Body of pancreas (tissue), 4 donors: ENCODE measurements at places on chromosomes 11 and 22. TPM values are rescaled to one million over a fixed set of nuclear protein-coding genes. Genes with fewer than 3 reads are reported as not detected.

The ZNF280A gene
- not detected for total RNA-seq

GRCh38 chr11:58495906-58496305 is 12.0 kb downstream of the OR5B21 start:
- H3K4me3 ChIP-seq: no peak overlapping the region
- no peak for DNase-seq
- H3K36me3 ChIP-seq: no peaks in the 10 kb centered on the region
- no peak overlapping the region for H3K27ac ChIP-seq
- no peaks in the 10 kb centered on the region for H3K27me3 ChIP-seq

DNA sequence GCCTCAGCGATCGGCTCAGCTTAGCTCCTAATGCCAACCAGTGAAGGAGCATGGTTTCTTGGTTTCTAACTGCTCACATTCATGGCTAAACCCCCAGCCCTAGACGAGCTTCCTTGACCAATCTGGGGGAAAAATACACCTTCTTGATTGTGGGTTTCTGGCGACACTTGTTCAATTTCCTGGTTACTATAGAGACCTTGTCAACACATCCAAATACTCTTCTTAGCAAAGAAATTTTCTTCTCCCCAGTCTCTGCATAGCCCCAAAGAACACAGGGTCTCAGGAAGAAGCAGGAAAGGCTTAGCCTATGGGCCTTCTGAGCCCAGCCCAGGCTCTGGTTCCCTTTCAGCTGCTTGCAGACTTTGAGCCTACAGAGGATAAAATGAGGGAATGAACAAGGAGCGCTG is 88.5 kb upstream of the SYT13 start:
- no peaks in the 10 kb centered on the region for H3K36me3 ChIP-seq
- no peaks in the 10 kb centered on the region for H3K27me3 ChIP-seq
- no peak overlapping the region for H3K4me3 ChIP-seq

DNA sequence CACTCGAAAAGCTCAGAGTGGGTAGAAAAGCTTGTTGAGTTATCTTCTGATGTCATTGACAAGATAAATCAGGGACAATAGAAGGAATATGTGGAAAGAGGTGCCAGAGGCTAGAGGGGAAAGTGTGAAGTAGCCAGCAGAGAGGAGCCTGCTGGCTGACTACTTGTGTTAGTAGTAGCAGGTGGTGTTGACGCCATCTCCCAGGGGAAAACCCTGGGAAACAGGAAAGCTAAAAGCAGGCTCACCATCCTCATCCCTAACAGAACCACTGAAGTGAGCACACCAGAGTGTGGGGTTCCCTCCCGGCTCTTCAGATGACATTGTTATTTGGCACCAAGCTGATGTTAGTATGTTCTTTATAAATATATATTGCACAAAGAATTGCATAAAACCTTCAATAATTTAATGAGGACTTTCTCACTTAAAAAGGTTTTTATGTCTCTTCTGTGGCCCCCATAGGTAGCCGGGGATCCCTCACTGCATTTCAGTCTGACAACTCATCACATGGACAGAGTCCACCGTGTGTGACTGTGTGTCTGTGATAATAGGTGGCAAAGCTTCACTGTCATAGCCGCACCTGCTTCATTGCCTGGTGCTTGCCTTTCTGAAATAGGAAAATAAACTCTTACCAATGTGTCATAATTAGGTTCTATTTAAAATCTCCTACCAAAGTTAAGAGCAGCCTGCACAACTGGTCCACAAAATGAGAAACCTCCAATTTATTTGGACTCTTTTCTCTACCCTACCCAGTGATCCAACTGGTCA is 63.2 kb upstream of the TOP3B start:
- no peaks in the 10 kb centered on the region for H3K36me3 ChIP-seq
- no peak overlapping the region for H3K27ac ChIP-seq
- no peaks in the 10 kb centered on the region for H3K27me3 ChIP-seq

DNA sequence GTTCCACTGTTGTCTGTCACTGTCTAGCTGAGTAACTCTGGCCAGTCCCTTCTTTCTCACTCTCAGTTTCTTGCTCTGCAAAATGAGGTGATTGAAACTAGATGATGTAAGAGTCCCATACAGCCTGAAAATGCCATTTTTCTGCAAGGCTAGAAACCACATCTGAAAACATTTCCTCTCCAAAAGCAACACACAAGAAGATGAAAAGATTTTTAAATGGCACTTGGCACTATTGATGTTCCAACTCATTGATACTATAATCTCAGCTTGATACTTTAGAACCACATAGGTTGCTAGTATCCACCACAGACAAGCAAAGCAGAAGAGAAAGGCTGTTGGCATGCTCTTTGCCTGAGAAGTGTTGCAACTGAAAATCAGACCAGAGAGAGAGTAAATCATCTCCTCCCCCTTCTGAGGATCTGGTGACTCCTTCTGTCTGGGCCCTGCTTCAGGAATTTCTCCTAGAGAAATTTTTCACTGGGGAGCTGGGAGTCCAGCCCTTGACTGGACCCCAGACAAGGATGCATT is 1217.9 kb downstream of the LRRC4C start:
- no peaks in the 10 kb centered on the region for H3K4me1 ChIP-seq
- no peaks in the 10 kb centered on the region for H3K27me3 ChIP-seq
- no peak overlapping the region for H3K4me3 ChIP-seq
- no peak overlapping the region for H3K27ac ChIP-seq
- no peak for DNase-seq

The CRYBB3 gene
- total RNA-seq: not detected

GRCh38 chr22:39946503-39947219 is 13.5 kb upstream of the TMA7B start:
- peak overlapping the region; percentile 75 for H3K27ac ChIP-seq
- H3K4me1 ChIP-seq: peaks cover 23% of the 10 kb centered on the region
- no peaks in the 10 kb centered on the region for H3K27me3 ChIP-seq
- peak; percentile 61 for DNase-seq
- H3K36me3 ChIP-seq: no peaks in the 10 kb centered on the region
- no peak overlapping the region for H3K4me3 ChIP-seq

DNA sequence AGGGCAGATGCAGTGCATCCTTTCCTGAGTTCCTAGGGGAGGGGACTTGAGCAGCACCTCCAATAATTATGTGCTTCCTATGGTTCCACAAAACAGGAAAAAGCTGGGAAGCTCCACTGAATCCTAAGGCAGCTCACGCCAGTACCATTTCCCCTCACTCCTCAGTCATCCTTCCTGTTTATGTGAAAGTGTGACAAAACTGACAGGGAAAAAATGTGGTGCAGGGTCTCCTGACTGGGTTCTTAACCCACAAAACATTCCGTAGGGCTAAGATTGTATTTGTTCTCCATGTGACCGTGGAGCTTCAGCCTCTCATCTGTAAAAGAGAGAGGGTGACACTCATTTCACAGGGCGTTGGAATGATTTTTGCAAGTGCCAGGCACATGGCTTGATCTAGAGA is 12.2 kb upstream of the LYVE1 start:
- DNase-seq: no peak
- H3K27me3 ChIP-seq: no peaks in the 10 kb centered on the region
- no peak overlapping the region for H3K27ac ChIP-seq
- H3K4me3 ChIP-seq: no peak overlapping the region

- no peak overlapping the region for H3K27ac ChIP-seq
- no peak overlapping the region for H3K4me3 ChIP-seq
These were observed 795.5 kb downstream of the METTL15 start for GRCh38 chr11:28903716-28904115.

DNA sequence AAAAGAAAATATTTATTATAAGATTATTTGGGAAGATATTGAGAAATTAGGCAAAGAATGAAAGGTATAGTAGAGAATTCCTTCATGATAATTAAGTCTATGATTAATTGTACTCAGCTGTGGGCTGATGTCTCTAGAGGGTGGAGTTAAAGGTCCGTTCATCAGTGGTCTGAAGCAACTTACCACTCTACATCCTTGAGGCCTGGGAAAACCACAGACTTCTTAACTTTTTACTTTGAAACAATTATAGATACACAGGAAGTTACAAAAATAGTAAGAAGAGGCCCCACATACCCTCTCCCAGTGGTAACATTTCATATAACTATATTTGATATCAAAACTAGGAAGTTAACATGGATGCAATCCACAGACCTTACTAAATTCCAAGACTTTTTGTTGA is 167.0 kb upstream of the NECTIN1 start:
- no peaks in the 10 kb centered on the region for H3K27me3 ChIP-seq
- DNase-seq: no peak
- H3K4me3 ChIP-seq: no peak overlapping the region
- H3K4me1 ChIP-seq: no peaks in the 10 kb centered on the region
- no peak overlapping the region for H3K27ac ChIP-seq

GRCh38 chr11:71438650-71439049 is 9.5 kb downstream of the DHCR7 start:
- H3K27me3 ChIP-seq: no peaks in the 10 kb centered on the region
- no peak for DNase-seq
- peaks cover 4% of the 10 kb centered on the region for H3K36me3 ChIP-seq
- no peaks in the 10 kb centered on the region for H3K4me1 ChIP-seq
- H3K27ac ChIP-seq: no peak overlapping the region

The TMA7B gene
- not detected for total RNA-seq
